ENCODE measurements at places on chromosomes 6 and 20. TPM values are rescaled to one million over a fixed set of nuclear protein-coding genes. Genes with fewer than 3 reads are reported as not detected.
A peak's percentile ranks its signal among the peaks of the same experiment; 100 is the strongest.

WFDC12 gene
- total RNA-seq: not detected

EPHA7 gene
- 1.3 TPM for total RNA-seq

DLL1 gene
- total RNA-seq: 26.8 TPM

RPN2 gene
- 269 TPM for total RNA-seq

SRSF12 gene
- 0.35 TPM for total RNA-seq

CST2 gene
- not detected for total RNA-seq

RIPPLY2 gene
- total RNA-seq: not detected

- DNase-seq: no peak
These were observed 207.7 kb upstream of the GJE1 start for GRCh38 chr6:141925001-141925400.

DNA sequence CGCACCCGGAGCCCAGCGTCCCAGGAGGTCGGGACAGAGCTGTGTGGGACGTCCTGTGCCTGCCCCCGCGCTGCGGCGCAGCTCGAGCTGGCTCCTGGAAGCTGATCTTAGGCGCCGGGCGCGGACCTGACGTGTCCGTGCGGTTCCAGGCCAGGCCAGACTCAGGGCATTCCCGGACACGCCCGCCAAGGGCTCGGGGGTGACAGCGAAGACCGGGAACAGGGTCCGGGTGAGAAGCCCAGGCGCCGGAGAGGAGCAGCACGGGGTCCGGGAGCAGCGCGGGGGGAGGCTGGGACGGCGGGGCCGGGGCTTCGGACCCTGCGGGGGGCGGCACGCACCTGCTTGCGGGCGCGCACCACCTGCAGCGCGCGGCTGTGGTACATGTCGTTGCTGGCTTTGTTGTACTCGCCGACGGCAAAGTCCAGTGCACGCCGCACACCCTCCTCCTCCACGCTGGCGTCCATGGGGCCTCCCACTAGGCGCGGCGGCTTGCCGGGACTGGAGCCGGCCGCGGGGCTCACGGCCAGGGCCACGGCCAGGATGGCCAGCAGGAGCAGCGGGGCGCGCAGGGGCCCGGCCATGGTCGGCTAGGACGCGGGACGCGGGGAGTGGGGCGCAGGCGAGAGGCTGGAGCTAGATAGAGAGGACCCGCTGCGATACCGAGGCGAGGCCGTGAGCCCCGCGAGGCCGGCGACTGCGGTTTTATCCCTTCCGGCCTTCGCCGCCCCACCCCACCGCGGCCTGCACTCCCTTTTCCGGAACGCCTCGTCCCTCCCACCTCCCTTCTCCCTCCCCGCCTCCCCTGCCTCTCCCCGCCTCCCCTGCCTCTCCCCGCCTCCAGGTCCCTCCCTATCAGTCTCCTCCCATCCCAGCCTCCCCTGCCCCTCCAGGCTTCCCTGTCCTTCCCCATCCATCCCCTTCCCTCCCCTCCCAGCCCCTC lies at the start of gene CST3:
TSS of gene CST3 (minus strand) at position 674 of the 940 bp plus-strand sequence. CDS start at position 581, 93 bp downstream.
- DNase-seq: peak; percentile 94

- DNase-seq: no peak
These were observed 43.4 kb downstream of the LYRM4 start for GRCh38 chr6:5217356-5217755.

DNA sequence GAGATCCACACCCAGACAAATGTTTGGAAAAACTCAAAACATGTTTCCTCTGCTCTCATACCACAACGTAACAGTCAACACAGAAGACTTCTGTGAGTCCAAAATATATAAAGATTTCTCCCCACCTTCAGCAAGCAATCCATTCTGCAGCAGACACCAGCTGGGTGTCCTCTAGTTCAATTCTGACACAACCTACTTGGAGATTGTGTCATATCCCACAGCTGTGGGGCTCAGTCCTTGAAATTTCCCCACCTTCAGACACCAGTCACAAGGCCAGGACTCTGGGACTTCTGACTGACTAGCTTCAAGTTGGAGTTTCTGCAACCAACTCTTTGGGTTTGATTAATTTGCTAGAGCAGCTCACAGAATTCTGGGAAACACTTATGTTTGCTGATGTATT lies 244.8 kb upstream of the CDYL start:
- DNase-seq: no peak

GRCh38 chr6:20341564-20341963 lies 60.1 kb upstream of the E2F3 start:
- DNase-seq: no peak

DNA sequence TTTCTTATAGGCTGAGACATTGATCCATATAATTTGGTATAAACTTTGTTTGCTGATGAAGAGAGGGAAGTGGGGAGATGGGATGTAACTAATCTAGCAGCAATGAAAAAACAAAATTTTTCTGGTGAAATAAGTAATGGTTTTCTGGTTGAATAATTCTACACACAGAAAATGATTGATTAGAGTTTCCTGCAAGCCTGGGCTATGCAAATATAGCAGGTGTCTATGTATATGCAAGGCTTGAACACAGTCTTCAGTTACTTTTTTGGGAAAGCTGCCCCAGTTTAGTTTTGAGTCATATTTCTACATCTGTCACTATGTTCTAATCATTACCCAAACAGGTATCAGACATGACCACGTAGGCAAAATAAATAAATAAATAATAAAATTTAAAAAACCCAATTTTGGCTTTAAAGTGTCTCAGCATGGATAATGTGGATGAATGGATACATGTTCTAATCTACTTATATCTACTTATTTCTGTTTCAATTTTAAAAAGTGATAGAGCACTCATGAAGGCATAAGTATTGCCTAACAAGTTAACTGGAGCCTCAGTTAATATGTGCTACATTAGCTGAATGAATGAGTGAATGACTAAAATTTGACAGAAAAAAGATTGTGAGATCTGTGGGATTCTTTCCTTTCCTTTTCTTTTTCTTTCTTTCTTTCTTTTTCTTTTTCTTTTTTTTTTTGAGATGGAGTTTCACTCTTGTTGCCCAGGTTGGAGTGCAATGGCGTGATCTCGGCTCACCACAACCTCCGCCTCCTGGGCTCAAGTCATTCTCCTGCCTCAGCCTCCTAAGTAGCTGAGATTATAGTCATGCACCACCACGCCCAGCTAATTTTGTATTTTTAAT lies 37.2 kb upstream of the TFB1M start:
- DNase-seq: no peak

DNA sequence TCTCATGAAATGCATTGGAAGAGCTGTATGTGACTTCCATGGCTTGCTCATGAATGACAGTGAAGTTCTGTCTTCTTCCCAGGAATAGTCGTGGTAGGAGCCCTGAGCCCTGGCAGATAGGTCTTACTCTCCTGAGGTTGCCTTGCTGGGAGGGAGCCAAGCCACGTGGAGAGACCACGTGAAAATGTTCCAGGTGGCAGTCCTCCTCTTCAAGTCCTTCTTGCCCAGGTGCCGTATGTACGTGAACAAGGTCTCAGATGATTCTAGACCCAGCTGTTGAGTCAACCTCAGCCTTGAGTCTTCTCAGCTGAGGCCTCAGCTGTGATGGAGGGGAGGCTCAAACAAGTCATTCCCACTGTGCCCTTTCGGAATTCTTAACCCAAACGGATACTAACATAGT lies 192.4 kb upstream of the PRDM1 start:
- no peak for DNase-seq

GRCh38 chr6:83459663-83460062 lies 28.8 kb upstream of the ME1 start:
- DNase-seq: no peak

- no peak for DNase-seq
These were observed 450.8 kb upstream of the SOX4 start for GRCh38 chr6:21142741-21143140.

- DNase-seq: no peak
These were observed 228.5 kb downstream of the PHF3 start for GRCh38 chr6:63864061-63864460.

DNA sequence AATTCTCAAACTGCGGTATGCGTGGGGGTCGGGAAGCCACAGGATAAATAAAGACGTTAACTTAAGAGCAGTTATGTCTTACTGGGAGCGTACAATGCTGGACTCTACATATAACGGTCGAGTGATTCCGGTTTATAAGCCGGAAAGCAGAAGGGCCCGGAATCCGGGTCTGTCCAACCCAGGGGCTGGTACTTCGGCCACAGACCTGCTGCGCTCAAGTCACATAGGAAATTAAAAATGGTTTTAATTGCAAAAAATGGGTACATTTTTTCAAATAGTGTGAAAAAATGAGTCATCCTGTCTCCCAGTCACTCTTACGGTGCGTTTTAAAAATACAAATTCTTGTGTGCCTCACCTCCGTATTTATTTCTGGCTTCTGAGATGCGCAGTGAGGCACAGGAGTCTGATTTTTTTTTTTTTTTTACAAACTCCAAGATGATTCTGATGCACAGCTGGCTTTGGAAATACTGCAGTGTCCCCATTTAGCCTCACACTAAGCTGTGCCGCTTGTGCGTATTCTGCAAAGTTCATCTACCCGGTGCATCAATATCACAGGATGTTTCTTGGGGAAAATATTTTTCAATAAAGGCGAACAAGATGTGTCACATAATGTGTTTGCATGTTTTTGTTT lies 1.0 kb downstream of the PCIF1 start:
- DNase-seq: no peak

Data from colonic mucosa (tissue), 4 donors.